ENCODE measurements at places on chromosomes 6 and 20.

- DNase-seq = no peak
Observed at GRCh38 chr6:124901084-124901483, 61.2 kb upstream of the RNF217 start.

DNA sequence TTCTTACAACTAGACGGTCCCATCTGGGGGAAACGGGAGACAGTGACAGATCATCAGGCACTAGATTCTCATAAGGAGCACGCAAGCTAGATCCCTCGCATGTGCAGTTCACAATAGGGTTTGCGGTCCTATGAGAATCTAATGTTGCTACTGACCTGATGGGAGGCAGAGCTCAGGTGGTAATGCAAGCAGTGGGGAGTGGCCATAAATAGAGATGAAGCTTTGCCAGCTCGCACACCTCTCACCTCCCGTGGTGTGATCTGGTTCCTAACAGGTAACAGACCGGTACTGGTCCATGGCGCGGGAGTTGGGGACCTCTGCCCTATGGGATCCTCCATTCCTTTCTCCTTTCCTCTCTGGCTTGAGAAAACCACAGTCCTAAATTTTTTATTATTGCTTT, 63.8 kb downstream of the TPD52L1 start:
- DNase-seq = no peak

DNA sequence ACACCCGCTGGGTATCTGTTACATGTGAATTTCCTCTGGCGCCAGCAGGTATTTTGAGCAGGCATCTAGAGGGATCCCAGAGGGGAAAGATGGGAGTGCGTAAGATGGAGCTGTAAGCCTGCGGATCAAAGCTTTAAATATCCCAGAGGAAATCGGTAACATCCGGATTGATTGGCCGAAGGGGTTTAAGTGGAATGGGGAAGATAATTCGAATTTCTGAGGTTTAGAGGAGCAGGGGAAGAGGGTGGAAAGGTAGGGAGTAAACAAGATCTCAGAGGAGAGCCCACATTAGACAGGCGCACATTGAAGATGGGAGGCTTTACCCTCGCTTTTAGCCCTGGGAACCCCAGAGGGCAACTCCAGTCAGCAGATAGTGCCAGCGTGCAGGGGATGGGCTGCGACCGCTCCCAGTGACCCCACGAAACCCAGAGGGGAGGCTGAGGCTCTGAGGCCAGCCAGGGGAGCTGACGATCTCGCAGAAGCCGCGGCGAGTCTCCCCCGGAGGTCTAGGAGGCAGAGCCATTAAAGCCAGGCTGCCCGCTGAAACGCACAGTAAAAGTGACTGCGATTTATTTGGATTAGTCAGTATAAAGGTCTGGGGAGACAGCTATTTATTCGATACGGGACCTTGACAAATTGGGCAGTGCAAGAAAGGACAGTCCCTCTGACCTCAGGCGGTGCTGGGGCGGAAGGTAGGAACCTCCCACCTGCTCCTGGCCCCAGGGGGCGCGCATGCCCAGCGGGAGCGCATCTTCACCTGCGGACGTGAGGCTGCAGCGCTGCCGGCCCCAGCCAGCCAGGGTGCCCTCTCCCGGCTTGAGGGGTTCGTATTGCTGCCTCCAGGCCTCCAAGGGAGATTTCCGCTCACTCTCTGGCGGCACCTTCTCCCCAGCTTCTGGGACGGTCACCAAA, 34.3 kb upstream of the TCF21 start:
- no peak for DNase-seq

- DNase-seq = no peak
Observed at GRCh38 chr6:46407776-46408530, 83.3 kb downstream of the RCAN2 start.

GRCh38 chr6:125303512-125303854, 1.7 kb upstream of the HDDC2 start:
- no peak for DNase-seq

DNA sequence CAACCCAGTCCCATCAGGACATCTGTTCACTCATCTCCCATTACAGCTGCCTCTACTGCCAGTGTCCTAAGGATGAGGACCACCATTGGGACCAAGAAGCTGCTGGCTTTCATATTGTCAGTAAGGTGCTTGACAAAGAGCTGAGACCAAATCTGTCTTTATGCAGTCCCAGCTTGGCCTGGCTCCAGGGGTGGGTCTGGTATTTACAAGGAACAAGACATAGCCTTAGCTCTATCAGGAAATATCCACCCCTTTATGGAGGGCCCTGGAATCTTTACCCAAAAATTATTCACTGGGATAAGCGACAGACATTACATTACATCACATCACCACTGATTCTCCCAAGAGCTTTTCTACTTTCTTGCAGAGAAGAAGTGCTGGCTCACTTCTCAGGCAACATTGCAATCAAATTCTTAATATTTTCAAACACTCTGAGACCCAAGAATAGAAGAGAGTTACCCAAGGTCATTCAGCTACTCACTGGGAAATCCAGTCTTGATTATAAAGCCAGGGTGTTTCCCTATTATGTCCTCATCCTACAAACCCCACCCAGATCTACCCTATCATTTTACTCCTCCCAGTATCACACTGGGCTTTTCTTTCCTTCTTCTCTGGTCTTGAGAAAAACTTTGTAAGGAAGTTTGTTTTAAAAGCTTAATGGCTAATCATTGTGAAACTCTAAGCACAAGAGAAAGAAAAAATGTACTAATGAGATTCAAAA, 11.5 kb upstream of the PI3 start:
- DNase-seq = no peak

DNA sequence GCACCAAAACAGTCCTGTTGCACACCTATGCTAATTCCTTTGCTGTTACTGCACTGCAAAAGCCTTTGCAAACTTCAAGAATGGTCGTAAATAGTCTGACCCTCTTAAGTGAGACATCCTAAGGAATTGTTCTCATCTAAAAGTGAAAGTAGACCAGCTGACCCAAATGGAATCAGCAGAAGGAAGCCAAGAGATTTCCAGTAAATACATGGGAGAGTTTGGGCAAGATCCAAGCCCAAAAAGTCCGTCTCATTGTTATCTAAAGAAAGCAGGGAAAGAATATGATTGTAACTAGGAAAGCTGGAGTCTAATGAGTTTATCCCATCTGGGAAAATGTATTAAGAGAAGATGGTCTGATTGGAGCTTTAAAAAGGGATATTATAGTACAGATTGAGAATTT, 43.0 kb upstream of the HIVEP1 start:
- no peak for DNase-seq

DNA sequence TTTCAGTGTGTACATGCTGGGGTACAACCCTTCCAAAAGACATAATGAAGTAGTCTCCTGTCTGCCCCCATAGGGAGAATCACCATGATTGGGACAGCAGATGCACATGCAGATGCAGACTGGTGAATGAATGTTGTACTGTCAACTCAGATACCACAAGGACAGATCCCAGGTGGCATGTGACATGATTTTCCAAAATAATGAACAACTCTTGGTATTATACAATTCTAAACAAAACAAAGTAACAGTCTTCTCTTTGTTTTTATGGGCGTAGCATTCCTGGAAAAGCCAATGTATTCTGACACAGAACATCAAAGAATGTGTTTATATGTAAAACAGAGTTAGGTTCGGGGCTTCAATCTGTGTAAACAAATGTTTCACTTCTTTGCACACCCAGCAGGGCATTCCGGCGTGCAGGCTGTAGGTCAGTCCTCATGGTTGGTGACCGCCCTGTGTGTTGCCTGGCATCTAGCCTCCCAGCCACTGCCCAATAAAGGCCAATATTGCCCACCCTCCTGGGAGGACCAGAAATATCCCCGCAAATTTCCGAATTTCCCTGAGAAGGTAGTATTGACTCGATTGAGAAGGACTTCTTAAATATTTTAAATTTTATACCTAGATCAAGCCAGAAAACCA, 127.7 kb downstream of the KLHL32 start:
- no peak for DNase-seq

DNA sequence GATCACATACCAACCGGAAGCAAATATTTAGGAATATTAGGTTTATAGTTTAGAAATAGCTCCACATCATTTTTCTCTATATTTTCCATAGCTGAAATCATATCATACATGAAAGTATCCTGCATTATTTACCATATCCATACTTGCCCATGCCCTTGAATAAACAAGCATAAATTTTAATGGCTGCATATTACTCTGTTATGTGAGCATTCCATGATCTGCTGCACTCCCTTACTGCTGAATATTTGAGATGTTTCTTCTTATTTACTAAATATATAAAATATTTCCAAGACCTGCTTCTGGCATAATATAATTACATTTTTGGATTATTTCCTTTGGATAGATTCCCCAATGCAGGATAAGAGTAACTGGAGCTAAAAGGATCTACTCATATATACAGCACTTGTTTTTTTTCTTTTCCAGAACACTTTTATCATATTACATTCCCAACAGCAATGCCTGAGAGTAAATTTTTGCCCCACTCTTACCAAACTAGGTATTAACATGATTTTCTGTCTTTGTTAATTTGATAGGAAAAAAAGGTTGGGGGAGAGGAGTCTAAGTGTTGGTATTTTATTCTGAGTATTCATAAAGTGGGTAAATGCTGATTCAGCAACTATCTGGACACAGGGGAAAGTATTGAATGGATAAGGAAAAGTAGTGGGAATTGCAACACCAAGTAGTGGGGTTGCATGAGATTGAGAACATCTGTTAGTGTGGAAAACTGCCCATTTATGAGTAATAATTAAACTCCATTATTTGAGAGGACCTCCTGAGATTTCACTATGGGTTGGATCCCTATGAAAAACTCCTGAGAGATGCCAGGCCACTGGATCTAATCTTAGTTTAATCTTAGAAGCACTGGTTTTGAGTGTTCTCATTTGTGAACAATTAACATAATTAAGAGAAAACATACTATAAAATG, 76.0 kb downstream of the MAN1A1 start:
- DNase-seq = no peak

DNA sequence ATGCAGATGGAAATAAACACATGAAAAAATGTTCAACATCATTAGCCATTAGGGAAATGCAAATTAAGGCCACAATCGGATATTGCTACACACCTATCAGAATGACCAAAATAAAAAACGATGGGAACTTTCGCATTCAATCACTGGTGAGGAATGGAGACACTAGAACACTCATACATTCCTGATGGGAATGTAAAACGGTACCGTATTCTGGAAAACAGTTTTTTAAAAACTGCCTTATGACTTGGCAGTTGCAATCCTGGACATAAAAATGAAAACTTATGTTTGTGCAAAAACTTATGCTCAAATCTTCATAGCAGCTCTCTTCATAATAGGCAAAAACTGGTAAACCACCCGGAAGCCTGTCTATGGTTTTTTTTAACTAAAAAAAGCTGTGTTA, 146.0 kb downstream of the CEBPB start:
- no peak for DNase-seq

DNA sequence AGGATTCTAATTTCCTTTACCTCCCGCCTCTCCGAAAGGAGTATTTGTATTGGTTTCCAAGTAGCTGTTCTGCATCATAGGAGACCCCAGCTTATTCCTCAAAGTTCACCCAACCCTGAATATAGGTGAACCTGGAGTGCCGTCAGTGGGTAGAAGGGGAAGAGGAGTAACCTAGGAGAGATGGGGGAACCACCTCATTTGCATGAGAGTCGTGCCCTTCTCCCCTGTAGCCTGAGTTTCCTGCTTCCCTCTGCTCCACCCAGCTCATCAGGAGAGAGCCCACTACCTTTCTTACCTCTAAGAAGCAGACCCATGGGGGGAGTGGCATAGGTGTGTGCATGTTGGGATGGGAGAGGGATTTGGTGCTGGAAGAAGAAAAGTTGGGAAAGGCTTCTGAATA, 17.3 kb upstream of the WFDC2 start:
- DNase-seq = no peak

- no peak for DNase-seq
Observed at GRCh38 chr6:132368916-132369481, 32.3 kb downstream of the MOXD1 start.

- no peak for DNase-seq
Observed at GRCh38 chr6:45990162-45990561, 25.5 kb downstream of the CLIC5 start.

DNA sequence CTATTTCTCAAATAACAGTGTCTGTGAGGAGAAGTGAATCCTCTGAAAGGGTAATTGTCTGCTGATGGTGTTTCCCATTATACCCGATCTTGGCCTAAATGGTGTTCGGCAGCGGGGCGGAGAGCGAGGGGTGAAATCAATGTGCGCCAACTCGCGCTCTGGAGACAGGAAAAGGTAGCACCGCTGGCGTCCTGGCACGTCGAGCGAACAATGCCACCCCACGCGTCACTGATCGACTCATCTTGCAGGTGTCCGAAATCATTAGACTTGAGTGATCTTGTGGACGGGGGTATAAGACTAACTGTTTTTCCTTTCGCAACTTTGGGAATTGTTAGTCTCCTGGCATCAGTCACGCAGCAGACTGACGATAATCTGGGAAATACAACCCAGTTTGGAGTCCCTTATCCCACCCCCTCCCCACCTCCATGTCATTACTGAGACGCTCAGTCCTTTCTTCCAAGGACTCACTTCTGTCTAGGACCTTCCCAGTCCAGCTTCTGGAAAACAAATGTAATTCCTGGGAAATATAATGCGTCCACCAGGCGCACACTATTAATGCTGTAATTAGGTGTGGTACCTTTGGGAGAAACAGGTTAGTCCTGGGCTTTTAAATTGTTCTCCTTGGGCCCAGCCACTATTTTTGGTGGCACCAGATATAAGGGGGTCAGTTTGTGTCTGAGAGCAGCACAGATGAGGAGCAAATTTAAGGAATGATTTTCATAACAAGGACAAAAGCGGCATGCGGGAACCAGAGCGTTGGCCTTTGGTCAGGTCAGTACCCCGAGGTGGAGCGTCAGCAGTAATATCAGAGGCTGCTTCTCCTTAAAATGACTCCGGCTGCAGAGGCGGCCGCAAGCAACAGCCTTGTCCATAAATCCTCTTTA, 2.3 kb downstream of the LINC00237 start:
- no peak for DNase-seq

DNA sequence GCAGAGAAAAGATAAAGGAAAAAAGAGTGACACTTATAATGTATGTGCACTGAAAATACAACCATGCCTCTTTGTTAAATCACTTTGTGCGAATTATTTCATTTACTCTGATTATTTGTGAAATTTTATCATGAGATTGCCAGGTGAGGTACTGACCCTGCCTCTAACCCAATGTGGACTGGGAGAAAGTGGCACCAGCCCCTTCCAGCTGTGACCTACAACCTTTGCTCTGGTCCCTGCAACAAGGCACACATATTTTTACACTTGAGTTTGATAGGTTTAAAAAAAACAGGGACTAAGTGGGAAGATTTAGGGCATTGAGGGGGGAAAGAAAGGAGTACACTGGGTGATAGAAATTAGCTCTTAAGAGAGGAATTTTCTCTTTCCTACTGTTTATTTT, 80.3 kb upstream of the ISM1 start:
- no peak for DNase-seq

DNA sequence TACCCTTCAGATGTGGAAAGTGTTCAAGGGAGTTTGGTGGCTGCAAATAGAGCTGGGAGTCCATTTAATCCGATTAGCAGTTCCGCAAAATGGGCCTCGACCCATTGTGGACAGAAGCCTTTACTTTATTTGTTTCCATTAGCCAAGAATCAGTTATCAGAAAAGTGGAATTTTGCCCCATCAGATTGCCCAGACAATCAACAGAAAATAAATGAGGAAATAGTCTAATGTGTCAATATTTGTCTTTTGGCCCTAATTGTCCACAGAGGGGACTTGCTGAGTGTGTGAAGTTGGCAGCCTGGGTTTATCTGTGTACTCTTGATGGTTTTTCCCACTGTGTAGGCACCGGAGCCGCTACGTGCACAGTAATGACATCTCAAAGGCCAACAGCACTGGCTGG, 134.3 kb downstream of the LINC00237 start:
- DNase-seq = no peak

Data from stimulated activated CD8-positive, alpha-beta memory T cell treated with anti-CD3 and anti-CD28 coated beads, Interleukin-15, amount 100 ng/mL, for 24 hours (primary cell).